Skin of body (tissue), 3 donors: ENCODE measurements at places on chromosomes 3 and 15.

DNA sequence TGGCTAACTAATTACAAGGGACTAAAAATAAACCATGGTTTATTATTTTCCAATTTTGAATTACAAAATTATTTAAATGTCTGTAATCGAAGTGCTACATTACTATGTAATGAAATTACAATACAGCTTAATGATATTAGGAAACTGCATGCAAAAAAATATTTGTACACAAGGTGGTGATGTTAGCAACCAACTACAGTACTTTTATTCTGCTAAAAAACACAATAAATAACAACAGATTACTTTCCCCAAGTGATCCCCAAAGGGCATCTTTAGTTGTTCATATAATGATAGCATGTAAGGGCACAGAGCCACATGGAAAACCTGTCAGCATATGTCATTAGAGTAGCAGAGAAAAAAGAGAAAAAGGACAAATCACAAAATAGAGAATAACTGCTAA lies 147.5 kb upstream of the SOX2 start:
- no peak for DNase-seq

- no peak for DNase-seq
Measured at GRCh38 chr3:45252826-45253225, 26.7 kb upstream of the TMEM158 start.

DNA sequence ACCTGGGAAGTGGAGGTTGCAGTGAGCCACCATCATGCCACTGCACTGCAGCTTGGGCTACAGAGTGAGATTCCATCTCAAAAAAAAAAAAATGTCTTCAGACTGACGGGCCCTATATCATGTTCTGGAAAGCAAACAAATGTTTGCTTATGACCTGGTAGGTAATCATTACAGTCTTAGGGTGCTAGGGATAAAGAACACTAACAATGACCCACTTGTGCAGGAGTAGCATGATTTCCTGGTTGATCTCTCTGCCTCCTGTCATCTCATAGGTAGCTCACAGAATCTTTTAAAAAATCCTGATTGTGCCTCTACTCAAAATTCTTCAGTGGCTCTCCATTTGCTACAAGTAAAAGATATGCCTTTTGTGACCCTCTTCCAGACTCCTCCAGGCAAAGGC lies 74.5 kb upstream of the TSPAN3 start:
- no peak for DNase-seq

GRCh38 chr15:73065114-73065513 lies 12.9 kb downstream of the NEO1 start:
- no peak for DNase-seq

- no peak for DNase-seq
Measured at GRCh38 chr15:100301910-100302431, 39.8 kb downstream of the ADAMTS17 start.

- no peak for DNase-seq
Measured at GRCh38 chr3:12188328-12188648, 29.6 kb upstream of the TIMP4 start.

DNA sequence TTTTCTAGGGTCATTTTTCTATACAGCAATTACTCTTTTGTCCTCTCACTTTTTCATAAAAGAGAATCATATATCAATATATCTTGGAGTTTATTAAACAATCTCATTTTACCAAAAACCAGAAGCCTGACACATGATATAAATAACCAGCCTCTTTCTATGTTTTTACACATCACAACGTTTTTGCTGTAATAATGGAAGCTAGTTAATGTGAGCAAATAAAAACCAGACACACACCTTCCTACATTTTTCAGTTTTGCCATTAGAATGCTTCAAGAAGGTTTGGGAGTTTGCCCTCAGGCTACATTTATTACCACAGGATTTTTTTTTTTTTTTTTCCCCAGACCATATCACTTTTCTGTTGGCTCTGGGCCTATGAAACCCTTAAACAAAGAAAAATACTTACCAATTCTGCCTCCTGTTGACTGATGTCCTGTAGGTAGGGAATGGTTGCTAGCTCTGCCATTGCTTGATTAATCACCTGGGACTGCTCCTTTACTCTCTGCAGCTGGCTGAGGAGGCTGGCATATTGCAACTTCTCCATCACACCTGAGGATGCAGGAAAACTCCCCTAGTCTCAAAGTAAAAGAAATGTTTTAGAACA lies 165.5 kb downstream of the ECT2 start:
- no peak for DNase-seq

DNA sequence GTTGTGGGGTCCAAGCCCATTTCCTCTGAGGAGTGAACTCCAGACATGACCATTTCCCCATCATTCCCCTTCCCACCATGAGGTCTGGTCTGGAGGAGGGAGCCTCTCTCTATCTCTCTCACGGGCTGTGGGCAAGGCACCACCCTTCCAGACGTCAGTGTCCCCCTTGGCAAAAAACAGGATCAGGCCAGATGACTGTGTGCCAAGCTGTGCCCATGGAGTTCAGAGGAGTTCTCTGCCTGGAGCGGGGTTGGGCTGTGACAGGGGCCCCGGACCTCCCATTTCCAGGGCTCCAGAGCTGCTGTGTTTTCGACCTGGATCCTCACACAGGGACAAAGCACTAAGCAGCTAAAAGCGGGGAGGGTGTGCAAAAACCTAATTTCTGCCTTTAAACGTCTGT lies 124.5 kb downstream of the RAB11A start:
- DNase-seq: no peak

DNA sequence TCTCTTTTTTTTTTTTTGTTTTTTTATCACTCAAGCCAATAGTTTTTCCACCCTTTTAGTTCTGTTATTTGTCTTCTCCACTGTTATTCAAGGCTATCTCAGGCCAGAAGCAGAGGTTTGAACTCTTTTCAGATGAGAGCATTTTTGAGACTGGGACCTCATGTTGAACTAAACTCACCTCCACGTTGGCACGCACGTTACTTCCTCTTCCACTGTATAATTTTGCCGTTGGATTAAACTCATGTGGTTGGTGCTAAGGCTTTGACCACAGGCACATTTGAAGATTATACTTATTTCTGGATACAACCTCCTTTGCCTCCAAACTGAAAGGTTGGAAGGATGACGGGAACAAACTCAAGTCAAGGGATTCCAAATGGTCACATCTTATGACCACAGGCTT lies 501.3 kb upstream of the TPRG1 start:
- DNase-seq: no peak

- no peak for DNase-seq
Measured at GRCh38 chr15:62360332-62361097, 195.4 kb upstream of the C2CD4B start.

DNA sequence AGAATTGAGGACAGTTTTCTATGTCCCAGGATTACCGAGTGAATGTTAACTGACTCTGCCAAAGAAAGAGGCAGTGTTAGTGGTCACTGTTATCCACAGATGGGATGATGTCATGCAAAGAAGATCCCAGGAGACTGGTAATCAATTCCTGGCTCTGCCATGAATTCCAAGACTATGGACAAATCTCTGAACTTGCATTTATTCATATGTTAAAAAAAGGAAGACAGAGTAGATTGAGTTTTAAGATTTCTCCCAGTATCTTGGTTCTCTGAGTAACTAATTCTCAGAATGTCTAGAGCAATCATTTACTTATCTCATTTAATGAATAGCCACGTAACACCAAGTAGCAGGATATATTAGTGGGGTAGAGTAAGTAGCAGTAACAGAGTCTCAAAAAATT lies 11.5 kb upstream of the MAP3K13 start:
- DNase-seq: no peak

DNA sequence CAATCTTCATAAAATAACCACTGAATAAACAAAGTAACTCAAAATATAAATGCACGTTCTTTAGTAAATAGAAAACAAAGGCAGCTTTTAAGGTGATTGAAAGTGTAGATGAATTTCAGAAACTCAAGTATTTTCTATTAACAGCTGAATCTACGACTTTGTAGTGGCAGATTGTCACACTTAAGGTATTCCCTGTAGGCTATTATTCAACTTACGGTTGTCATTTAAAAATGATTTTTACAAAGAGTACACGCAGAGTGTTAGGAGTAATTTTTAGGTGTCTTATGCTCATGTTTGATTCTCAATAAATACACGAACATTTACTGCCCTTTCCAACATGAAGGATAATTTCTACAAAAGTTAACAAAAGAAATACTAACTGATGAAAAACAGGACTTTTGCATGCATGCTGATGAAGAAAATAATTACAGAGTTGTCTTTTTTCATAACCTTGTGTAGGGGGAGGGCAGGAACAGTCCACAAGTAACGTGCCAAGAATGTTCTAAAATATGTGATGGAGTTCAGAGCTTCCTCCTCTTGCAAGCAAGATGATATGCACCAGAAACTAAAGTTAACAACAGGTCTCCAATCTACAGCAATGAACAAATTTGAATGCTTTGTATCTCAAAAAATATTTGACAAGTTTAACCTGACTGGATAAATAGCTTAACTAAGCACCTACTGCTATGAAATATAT lies 16.7 kb downstream of the DCBLD2 start:
- DNase-seq: no peak

- no peak for DNase-seq
Measured at GRCh38 chr3:126704494-126705214, 614 bp downstream of the CHCHD6 start.

DNA sequence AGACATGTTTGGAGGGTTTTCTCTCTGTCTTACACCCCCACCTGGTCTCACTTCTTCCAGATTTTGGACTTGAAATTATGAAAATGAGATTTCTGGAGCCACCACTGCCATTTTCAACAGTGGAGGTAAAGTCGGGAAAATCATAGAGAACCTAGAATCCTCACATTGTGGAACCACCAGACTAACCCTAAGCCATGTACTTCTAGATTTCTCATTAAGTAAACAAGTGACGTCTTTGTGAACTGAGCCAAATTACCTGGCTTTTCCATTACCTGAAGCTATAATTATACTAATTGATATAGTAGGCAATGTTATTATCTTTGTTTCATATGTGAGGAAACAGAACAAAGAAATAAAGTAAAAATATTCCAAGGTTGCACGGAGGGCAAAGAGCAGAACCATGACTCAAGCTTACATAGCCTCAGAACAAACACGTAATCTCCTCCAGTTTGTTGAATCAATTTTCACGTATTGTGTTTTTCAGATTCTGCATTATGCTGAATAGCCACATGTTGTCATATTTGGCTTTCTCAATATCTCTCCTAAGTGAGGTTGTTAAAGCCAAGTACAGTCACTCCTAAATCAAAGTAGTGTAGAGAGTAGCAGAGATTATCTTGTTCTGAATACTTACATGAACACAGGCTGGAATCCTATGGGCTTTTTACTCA lies 101.3 kb upstream of the CMC1 start:
- DNase-seq: peak; percentile 2

DNA sequence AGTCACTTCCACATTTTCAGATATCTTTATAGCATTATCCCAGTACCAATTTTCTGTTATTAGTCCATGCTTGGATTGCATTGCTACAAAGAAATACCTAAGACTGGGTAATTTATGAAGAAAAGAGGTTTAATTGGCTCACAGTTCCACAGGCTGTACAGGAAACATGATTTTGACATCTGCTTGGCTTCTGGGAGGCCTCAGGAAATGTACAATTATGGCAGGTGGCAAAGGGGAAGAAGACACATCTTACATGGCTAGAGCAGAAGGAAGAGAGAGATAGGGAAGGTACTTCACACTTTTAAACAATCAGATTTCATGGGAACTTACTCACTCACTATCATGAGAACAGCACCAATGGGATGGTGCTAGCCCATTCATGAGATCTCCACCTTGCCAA lies 172.3 kb upstream of the GPR149 start:
- no peak for DNase-seq

DNA sequence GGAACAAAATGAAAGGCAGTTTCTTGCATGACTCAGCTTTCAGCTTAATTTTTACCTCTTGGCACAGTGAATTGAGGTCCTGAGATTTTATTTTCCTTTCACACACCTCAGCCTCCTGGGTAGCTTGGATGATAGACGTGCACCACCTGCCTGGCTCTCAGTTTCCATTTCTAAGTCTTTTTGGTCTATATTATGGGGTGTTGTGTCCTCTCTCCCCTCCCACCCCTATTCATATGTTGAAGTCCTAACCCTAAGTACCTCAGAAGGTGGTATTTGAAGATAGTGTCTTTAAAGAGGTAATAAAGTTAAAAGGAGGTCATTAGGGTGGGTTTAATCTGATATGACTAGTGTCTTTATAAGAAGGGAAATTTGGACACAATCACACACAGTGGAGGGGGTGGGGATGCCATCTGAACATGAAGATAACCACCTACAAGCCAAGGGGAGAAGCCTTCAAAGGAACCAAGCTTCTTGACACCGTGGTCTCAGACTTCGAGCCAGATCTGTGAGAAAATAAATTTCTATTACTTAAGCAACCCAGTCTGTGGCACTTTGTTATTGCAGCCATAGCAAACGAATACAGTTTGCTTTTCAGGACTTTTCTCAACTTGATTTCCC lies 85.2 kb downstream of the STRIT1 start:
- no peak for DNase-seq

DNA sequence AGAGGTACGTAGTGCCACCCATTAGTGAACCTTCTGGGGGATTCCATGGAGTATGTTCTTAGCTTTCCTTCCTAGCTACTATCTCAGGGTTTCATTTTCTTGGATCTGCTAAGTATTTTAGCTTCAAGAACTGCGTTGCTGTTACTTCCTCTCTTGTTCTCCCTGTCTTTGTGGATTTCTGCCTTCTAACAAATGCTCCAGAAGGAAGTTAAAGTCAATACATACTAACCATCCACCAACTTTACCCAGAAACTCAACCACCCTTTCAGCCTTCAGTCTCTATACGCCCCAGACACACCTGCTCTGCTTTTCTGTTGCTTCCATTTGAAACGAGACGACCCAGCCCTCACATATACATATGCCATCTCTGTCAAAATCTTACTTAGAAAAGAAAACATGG lies 2.4 kb upstream of the KLF13 start:
- DNase-seq: no peak
